Mammary epithelial cell (primary cell): ENCODE measurements at places on chromosomes 2 and 18. TPM values are rescaled to one million over a fixed set of nuclear protein-coding genes. Genes with fewer than 3 reads are reported as not detected.

GRCh38 chr18:4084382-4084900 lies 370.7 kb downstream of the DLGAP1 start:
- DNase-seq, result no peak

The TWIST2 gene
- 23.2 TPM for polyA plus RNA-seq

DNA sequence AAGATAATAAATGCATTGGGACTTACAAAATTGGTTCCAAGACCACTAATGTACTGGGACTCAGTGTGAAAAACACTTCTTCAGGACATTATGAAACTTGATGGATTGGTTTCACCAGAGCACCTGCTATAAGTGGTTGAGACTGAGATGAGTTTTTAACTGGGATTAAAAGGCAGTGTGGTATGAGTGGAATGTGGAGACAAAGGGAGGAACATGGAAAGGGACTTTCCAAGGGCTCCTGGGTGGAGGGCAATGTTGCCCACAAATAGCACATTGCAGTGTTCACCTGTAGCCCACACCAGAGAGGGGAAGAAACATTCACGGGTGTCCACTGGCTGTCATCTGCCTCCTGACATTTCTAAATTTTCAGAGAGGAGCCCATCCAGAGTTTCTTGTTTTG lies 253.3 kb upstream of the TANK start:
- DNase-seq, result peak; percentile 11

GRCh38 chr2:85865539-85866164 lies 23.1 kb downstream of the ST3GAL5 start:
- DNase-seq, result peak; percentile 73

The DNAJC5G gene
- not detected for polyA plus RNA-seq

The IL36B gene
- polyA plus RNA-seq, result 0.07 TPM

The FBXO48 gene
- 0.78 TPM for polyA plus RNA-seq

The DSG4 gene
- 0.15 TPM for polyA plus RNA-seq

The ZNF396 gene
- 0.09 TPM for polyA plus RNA-seq

DNA sequence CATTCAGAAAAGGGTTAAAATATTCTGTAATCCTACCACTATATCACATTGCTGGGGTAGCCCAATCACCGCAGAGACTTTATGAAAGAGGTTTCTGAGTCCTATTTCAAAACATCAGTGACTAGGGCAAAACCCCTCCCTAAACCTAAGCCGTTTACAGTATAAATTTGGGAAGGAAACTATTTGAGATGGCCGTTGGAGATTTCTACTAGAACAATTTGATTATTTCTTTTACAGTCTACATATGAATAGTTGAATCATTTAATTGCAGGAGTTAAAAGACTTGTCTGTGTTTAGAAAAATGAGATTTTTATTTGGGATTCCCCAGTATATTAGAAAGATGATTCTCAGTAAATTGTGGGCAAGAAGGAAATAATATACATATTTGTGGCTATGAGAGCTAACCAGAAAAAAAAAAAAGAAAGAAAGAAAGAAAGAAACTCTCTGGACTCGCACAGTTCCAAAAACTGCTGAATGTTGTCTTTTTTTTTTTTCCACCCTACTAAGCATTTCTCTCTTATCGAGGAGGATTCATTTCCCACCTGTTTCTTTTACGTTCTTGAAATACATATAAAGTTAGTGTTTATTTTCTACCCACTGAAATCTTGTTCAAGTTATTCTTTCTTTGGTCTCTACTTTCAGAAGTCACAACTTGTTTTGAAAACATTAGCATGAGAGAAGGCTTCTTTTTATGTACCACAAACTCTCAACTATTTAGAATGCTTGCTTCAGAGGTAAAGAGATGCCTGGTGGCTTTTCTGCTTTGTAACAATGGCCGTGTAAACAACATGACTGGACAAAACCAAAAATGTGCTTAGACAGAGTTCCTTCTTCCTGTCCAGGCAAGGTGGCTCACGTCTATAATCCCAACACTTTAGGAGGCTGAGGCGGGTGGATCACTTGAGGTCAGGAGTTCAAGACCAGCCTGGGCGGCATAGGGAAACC lies 65.9 kb downstream of the BCL2 start:
- DNase-seq, result peak; percentile 68
